Left renal cortex interstitium (tissue), 4 donors: ENCODE measurements at places on chromosomes 7 and 10. TPM values are rescaled to one million over a fixed set of nuclear protein-coding genes. Genes with fewer than 3 reads are reported as not detected.

GRCh38 chr10:53396876-53397275, 624.3 kb upstream of the MBL2 start:
- DNase-seq = no peak

DNA sequence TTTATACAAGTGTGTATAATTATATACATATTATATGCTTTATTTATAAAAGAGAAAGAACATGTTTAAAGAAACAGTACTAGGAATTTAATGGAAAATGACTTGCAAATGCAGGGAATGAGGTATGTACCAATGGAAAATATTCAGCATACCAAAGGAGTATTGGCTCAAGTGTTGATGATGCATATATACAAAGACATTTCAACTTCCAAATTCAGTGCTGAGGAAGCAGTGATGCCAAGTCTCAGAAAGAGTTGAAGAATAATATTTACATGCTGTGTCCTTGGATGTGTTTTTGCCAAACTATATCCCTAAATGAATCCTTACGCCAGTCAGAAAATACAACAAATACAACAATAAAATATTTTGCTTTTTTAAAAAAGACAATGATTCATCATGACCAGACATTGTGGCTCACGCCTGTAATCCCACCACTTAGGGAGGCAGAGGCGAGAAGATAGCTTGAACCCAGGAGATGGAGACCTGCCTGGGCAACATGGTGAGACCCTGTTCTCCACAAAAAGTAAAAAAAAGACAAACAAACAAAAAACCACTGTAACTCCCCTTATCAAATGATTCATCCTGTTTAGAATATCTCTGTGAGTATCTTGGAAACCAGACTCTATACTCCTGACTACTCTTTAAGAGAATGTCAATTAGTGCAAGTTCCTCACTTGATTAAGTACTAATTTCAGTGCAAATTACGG, 157.2 kb downstream of the CHRM2 start:
- no peak for DNase-seq

DNA sequence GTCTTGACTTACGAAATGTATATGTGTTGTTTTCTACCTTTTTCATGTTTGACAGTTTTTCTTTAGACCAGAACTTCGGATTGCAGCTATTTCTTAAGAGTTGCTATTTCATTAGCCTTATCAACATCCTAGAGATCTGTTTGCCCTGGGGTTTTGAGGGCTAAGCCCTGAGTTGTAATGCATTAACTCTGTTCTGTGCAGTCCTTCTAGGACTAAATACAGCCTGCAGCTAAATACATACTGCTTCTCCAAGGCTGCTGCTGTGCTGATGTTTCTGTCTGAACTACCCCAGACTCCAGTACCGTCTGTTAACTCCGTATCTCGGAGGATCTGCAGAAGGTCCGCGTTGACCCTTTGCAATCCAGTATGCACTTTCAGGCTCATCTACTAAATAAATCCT, 26.5 kb downstream of the KIAA1217 start:
- DNase-seq = no peak

DNA sequence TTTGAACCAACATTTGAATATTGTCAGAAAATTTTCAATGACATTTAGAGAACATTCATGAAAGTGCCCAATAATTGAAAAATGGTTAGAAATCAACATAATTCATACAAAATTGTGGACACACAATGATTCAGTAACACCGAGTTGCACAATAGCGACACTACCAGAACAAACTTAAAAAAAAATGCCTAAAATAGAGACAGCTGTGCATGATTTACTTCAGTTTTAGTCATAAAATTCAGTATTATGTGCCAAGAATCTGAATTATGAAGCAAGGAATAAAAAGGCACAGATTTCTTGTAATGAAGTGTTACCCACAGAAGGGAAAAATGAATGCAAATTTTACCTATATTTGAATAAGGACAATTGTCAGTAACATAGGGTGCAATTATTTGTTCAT, 396.0 kb downstream of the SEMA3D start:
- DNase-seq = no peak

- DNase-seq = no peak
Measured at GRCh38 chr7:70573696-70574095, 558.2 kb upstream of the GALNT17 start.

DNA sequence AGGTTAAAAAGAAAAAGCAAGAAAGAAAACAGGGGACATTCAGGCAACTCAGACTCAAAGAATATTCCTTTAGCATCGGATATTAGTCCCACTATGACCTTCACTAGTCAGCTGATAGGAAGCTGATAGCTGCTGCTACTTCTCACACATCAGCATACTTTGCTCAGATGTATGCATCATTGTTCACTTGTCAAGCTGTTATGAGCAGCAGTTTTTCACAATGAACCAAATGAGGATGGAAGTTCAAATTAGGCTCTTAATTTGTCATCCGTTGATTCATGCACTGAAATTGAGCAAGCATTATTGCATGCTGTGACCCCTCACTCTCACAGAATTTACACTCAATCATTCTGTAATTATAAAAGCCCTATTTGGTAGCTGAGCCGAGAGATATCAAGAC, 257.7 kb downstream of the SNX13 start:
- no peak for DNase-seq

The TMEM273 gene
- 1.9 TPM for polyA plus RNA-seq

DNA sequence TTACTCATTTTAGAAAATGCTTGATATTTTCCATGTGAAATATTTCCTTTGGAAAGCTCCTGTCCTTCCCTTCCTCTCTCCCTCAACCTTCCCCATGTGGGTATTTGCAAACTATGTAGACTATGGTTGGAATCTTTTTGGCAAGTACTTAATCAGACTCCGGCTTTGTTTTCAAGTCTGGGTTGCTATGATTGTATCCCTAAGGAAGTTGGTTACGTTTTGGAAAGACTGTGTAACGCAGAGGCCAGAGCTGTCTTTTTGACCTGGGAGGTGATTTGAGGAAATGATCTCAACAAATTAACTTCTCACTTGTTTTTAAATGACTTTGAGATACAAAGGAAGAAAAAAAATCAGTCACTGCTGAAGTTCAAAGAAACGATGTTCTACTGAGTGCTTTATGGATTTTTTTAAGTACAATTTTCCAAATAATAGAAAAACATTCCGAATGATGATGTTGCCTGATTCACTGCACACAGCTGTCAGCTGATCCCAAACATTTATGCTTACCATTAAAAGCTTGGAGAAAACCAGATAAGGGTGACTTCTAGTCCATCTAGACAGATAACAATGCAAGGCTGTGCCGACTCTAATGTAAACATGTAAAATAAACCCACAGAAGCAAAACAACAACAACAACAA, 145.5 kb upstream of the CELF2 start:
- no peak for DNase-seq

GRCh38 chr7:29488977-29489376, 74.7 kb upstream of the PRR15 start:
- no peak for DNase-seq

GRCh38 chr10:123635131-123635530, 31.0 kb upstream of the GPR26 start:
- DNase-seq = no peak

The TAF6 gene
- polyA plus RNA-seq = 53.8 TPM

DNA sequence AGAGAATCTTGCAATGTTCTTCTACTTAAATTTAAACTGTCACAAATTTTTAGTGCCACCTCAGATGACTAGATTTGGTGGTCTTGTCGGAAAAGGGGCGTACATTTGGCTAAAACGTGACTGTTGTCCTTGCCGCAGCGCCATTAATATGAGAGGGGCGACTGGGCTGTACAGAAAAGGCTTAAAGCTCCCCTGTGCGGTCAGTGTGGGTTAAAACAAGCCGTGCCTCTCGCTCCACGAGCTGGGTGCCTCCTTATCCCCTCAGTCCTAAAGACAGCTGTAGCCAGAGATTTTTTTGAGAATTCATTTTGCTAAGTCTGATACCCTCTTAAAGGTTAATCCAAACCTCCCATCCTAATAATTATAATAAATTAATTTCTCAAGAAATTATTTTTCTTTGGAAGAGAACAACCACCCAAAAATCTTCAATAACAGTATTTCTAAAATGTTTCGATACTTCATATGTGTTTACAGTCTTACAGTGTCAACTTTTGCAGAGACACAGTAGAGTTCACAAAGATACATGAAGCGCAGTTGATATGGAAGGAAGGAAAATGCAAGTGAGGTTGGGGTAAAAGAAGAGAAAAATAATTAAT, 68.6 kb downstream of the C7orf25 start:
- DNase-seq = no peak

The ABCB1 gene
- 20.6 TPM for polyA plus RNA-seq

DNA sequence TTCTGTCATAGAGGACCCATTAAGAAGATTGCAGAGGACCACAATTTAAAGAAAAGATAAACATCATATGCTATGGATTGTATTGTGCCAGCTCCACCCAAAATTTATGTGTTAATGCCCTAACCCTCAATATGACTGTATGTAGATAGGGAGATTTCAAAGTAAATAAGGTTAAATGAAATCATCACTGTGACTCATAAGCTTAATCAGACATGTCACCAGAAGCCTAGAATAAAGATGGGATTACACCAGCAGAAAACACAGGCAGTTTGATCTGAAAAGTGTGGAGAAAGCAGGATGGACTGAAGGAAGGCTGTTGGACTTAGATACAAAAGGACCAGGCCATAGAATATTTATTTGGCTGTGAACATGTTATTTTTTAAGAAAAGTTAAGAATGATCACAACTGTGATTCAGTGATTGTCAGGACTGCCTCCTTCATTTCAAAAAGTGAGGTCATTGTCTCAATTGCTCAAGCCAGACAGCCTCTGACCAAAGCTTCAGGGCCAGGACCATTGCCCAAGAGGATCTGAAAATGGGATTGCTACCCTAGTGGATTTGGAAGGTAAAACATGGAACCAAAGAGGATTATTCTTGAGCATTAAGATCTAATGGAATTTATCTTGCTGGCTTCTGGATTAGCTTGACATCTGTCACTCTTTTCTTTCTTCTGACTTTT, 270.8 kb upstream of the POM121L12 start:
- DNase-seq = no peak

The TET1 gene
- 11.0 TPM for polyA plus RNA-seq

GRCh38 chr7:37318541-37318940, 130.1 kb downstream of the ELMO1 start:
- no peak for DNase-seq

DNA sequence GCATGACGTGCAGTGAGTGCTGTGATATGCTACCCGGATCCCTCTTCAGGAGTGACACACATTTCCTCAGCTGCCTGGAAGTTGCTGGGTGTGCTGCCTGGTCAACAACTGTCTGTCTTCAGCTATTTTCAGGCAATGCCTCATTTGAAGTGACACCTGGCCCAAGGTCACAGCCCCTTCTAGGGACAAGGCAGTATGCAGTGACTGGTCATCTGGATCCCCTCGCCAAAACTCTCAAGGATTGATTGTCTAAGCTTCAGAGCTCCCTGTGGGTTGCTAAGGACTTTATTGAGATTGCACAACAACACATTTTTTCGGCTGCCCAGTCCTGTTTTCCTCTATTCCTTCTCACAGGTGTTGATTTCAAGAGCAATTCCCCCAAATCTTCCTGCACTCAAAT, 108.8 kb downstream of the GNAI1 start:
- DNase-seq = no peak

GRCh38 chr10:84675060-84675459, 346.7 kb downstream of the CCSER2 start:
- DNase-seq = no peak

DNA sequence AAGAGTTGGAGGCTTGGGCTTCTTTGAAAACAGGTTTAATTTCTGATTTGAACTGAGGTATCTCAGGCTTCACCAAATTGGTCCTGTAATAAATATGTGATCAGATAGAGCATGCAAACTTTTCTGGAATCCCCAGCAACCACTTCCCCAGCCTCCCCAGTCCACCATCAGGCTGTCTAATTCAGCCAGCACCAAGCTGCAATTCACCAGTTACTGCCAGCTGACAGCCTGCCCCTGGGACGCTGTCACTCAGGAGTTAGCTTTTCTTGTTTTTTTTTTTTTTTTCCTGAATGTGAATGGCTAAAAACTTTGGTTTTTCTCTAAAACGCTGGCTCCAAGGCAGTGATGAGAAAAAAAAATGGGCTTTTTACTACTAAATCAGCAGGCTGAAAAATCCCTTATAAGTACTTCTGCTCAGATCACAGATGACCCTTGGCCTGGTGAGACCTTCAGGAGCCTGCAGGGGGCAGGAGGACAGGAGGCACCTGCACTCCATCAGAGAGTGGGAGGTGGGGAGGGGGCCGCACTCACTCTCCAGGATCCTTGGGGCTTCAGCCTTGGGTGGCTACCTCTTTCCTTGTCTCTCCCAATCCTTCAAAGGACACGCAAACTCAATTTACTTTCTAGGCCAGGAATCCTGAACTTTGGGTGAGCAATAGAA, 349.4 kb downstream of the GATA3 start:
- no peak for DNase-seq

DNA sequence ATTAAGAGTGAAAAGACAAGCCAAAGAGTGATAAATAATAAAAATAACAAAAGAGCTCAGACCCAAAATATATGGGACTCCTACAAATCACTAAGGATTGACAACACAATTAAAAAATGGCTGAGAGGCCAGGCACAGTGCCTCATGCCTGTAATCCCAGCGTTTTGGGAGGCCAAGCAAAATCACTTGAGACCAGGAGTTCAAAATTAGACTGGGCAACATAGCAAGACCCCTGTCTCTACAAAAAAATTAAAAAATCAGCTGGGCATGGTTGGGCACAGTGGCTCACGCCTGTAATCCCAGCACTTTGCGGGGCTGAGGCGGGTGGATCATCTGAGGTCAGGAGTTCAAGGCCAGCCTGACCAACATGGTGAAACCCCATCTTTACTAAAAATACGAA, 137.3 kb downstream of the IDE start:
- no peak for DNase-seq

DNA sequence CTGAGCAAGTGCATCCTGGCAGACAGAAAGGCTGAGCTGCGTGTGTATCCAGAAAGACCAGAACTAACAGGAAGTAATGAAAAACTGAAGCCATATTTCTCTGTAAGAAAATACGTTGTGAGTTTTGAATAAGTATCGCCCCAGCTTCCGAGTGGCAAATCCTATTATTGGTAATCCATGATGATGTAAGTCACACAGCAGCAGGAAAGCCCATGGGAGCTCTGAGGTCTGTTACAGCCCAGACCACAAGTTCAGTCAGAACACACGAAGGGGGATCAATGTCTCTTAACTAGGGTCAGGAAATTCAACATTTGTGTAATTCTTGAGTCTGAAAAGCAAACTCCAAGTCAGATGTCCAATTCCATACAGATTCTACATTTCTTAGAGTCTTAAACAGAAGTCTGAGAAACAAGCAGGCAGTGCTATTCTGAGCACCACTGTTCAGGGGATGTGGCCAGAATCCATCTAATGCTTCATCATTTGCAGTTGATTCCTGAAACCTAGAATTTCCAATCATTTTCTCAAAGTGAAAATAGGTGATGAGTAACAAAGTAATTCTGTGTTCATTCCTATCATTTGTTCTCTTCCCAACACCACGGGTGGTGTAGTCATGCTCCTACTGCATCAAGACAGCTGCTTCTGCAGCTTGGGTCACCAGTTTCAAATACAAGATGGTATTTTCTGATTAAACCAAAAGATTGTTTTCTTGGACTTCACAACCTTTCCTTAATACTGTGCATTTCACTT, at the start of gene LRIT2:
Gene LRIT2, minus strand, starts transcription at position 118 of the 747 bp plus-strand sequence. Its CDS starts 24 bp downstream, at position 94.
- no peak for DNase-seq

- DNase-seq = no peak
Measured at GRCh38 chr7:45699726-45700390, 125.7 kb downstream of the ADCY1 start.

- DNase-seq = no peak
Measured at GRCh38 chr7:151875942-151876898, 695 bp downstream of the PRKAG2 start.

- no peak for DNase-seq
Measured at GRCh38 chr10:102396730-102397151, 1.2 kb downstream of the NFKB2 start.

GRCh38 chr10:43233601-43234430, 33.0 kb downstream of the RASGEF1A start:
- DNase-seq = no peak

The CHRM2 gene
- 3.4 TPM for polyA plus RNA-seq

The UBN2 gene
- 24.2 TPM for polyA plus RNA-seq

The WNT8B gene
- 1.0 TPM for polyA plus RNA-seq
